ENCODE measurements at places on chromosomes 2 and 18. TPM values are rescaled to one million over a fixed set of nuclear protein-coding genes. Genes with fewer than 3 reads are reported as not detected.

GRCh38 chr18:79725486-79725885 is 45.9 kb downstream of the CTDP1 start:
- peaks cover 10% of the 10 kb centered on the region for H3K36me3 ChIP-seq
- H3K4me3 ChIP-seq, result no peak overlapping the region
- no peaks in the 10 kb centered on the region for H3K27me3 ChIP-seq
- H3K4me1 ChIP-seq, result no peaks in the 10 kb centered on the region

DNA sequence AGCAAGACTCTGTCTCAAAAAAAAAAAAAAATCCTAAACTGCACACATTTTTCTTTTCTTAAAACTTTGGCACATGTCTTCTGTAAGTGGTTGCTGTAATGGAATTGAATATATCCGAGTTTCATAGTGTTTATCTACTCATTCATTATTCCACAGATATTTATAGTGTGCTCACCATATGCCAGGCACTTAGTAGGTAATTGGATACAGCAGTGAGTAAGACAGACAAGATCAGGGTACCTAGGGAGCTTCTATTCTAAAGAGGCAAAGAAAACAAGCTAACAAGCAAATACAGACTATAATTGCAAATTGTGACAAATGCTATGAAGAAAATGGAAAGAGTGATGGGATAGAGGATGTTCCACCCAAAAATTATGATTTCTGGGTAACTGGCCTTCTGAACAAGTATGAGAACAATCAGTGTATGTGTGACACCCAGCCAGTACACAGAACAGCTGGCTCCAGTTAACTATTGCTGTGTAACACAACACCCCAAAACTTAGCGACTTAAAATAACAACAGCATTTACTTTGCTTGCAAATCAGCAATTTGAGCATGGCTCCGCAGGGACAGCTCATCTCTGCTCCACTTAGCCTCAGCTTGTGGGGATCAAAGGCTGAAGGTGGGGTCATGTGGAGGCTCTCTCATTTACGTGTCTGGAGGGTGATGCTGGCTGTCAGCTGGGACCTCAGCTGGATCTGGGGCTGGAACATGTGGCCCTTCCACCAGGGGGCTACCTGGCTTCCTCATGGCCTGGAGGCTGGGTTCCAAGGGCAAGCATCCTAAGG is 224.9 kb downstream of the INSIG2 start:
- no peak for DNase-seq
- no peak overlapping the region for H3K27ac ChIP-seq
- peaks cover 1% of the 10 kb centered on the region for H3K27me3 ChIP-seq
- H3K4me3 ChIP-seq, result no peak overlapping the region
- no peaks in the 10 kb centered on the region for H3K4me1 ChIP-seq

GRCh38 chr2:196041786-196042185 is 26.9 kb downstream of the DNAH7 start:
- H3K27me3 ChIP-seq, result no peaks in the 10 kb centered on the region
- no peak overlapping the region for H3K27ac ChIP-seq
- H3K36me3 ChIP-seq, result no peaks in the 10 kb centered on the region
- no peak for DNase-seq
- H3K4me3 ChIP-seq, result no peak overlapping the region
- H3K4me1 ChIP-seq, result no peaks in the 10 kb centered on the region

GRCh38 chr2:65724336-65724735 is 291.9 kb upstream of the SPRED2 start:
- H3K27ac ChIP-seq, result no peak overlapping the region
- DNase-seq, result no peak
- no peak overlapping the region for H3K4me3 ChIP-seq
- no peaks in the 10 kb centered on the region for H3K4me1 ChIP-seq
- no peaks in the 10 kb centered on the region for H3K36me3 ChIP-seq
- no peaks in the 10 kb centered on the region for H3K27me3 ChIP-seq

DNA sequence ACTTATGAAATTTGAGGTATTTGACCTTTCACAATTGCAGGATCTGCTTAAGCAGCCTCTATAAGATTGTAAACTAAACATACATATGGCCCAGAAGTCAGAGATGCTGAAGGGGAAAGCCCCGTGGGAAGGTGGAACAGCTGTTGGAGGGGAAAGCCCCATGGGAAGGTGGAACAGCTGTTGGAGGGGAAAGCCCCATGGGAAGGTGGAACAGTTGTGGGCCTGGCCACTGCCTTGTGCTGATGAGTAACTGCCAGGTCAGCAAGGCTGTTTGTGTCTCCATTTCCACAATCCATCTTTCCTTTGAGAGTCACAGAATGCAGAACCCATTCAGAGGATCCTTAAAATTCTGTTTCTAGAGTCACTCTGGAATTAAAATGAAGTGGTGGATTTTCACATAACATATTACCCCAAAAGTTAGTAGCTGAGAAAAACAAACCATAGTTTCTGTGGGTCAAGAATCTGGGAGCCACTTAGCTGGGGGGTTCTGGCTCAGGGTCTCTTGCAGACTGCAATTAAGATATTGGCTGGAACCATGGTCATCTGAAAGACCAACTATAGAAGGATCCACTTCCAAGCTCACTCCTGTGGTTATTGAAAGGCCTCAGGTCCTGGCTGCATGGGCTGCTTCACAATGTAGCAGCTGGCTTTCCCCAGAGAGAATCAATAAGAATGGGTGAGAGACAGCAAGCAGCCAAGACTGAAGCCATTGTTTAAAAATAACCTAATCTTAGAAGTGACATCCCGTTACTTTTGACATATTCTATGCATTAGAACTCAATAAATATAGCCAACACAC is 86.6 kb upstream of the CAVIN2 start:
- H3K4me1 ChIP-seq, result no peaks in the 10 kb centered on the region
- H3K27ac ChIP-seq, result no peak overlapping the region
- no peaks in the 10 kb centered on the region for H3K36me3 ChIP-seq
- no peak overlapping the region for H3K4me3 ChIP-seq

GRCh38 chr18:40046596-40046995 is 1908.4 kb upstream of the PIK3C3 start:
- no peak for DNase-seq
- no peaks in the 10 kb centered on the region for H3K36me3 ChIP-seq
- no peak overlapping the region for H3K27ac ChIP-seq
- H3K4me1 ChIP-seq, result no peaks in the 10 kb centered on the region
- no peaks in the 10 kb centered on the region for H3K27me3 ChIP-seq

DNA sequence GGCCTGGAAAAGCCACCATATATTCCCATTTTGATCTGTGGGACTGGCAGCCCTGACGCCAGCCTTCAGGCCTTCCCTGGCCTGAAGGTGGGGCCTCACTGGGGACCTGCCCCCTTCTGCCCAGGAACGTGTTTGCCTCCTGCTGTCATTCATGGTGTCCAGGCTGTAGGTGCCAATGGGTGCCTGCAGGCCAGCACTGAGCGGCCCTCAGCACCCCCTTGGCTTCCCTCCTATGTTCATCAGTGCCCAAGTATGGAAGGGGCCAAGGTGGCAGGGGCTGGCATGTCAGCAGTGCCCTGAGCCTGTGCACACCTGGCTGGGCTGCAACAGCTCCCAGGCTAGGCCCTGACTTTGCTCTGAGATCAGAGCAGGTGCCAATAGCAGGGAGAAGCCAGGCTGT is 800.3 kb upstream of the RAB6C start:
- H3K4me3 ChIP-seq, result no peak overlapping the region
- H3K36me3 ChIP-seq, result no peaks in the 10 kb centered on the region
- DNase-seq, result no peak
- H3K27ac ChIP-seq, result no peak overlapping the region

GRCh38 chr2:15814946-15815345 is 125.4 kb upstream of the MYCN start:
- DNase-seq, result no peak
- H3K27me3 ChIP-seq, result no peaks in the 10 kb centered on the region
- no peaks in the 10 kb centered on the region for H3K36me3 ChIP-seq
- no peak overlapping the region for H3K27ac ChIP-seq

DNA sequence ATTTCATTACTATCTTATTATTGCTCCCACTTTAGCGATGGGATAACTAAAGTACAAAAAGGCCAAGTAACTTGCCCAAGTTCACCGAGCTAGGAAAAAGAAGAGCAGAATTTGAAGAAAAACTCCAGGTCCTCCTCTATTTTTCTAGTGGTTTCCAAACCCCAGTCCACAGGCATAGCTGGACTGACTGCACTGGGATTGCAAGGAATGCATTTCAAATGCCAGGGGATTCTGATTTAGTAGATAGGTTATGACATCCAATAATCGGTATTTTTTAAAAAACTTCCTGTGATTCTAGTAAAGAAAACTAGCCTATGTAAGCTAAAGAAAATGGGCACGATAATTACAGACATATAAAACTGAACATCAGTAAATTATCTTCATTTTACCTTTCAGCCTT is 62.7 kb upstream of the GALNT5 start:
- no peaks in the 10 kb centered on the region for H3K36me3 ChIP-seq
- no peak overlapping the region for H3K4me3 ChIP-seq
- no peak overlapping the region for H3K27ac ChIP-seq
- DNase-seq, result no peak
- H3K4me1 ChIP-seq, result no peaks in the 10 kb centered on the region

- H3K4me3 ChIP-seq, result no peak overlapping the region
- no peaks in the 10 kb centered on the region for H3K36me3 ChIP-seq
- H3K4me1 ChIP-seq, result no peaks in the 10 kb centered on the region
- no peak overlapping the region for H3K27ac ChIP-seq
Measured at GRCh38 chr2:181140928-181141327, 160.5 kb downstream of the UBE2E3 start.

DNA sequence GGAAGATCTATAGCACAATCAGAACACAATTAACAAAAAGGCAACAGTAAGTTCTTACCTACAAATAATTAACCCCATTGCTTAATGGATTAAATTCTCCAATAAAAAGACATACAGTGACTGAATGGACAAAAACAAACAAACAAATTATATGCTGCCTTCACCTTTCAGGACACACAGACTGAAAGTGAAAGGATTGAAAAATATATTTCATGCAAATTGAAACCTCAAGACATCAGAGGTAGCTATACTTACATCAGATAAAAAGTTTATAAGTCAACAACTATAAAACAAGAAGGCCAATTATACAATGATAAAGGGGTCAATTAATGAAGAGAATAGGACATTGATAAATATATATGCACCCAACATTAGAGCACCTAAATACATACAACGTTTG is 741.2 kb upstream of the FAM98A start:
- no peak overlapping the region for H3K4me3 ChIP-seq
- no peaks in the 10 kb centered on the region for H3K36me3 ChIP-seq
- H3K27me3 ChIP-seq, result no peaks in the 10 kb centered on the region
- no peak for DNase-seq
- no peaks in the 10 kb centered on the region for H3K4me1 ChIP-seq
- no peak overlapping the region for H3K27ac ChIP-seq

- peak within 1 kb of the TSS; percentile 76 for H3K4me3 ChIP-seq
- H3K36me3 ChIP-seq, result no peaks in the 10 kb centered on the region
- peak within 1 kb of the TSS; percentile 82 for H3K27ac ChIP-seq
- no peaks in the 10 kb centered on the region for H3K27me3 ChIP-seq
- no peaks in the 10 kb centered on the region for H3K4me1 ChIP-seq
- peak; percentile 91 for DNase-seq
Measured at GRCh38 chr2:85888684-85889626, at the start of gene ST3GAL5. Gene ST3GAL5 (minus strand): TSS chr2:85888990. CDS start chr2:85888905, 85 bp downstream.

DNA sequence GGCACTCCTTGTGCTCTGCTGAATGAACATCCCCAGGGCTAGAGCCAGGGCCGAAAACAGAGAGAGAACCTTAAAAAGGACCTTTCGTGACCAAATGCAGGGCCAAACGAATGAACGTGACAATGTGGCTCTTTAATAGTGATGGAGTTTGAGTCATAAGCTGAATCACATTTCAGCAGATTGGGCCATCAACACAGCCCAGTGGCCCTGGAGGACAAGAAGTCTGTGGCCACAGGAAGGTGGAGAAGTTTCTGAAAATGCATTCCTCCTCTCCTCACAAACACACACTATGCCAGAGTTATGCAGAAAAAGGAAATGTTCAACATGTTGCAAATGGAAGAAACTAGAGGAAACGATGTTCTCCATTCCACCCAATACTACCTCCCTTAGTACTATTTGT is 415.8 kb downstream of the HRH4 start:
- H3K36me3 ChIP-seq, result no peaks in the 10 kb centered on the region
- no peaks in the 10 kb centered on the region for H3K4me1 ChIP-seq
- no peaks in the 10 kb centered on the region for H3K27me3 ChIP-seq
- H3K27ac ChIP-seq, result no peak overlapping the region
- no peak overlapping the region for H3K4me3 ChIP-seq

- peak overlapping the region; percentile 98 for H3K27ac ChIP-seq
- no peak for DNase-seq
- no peaks in the 10 kb centered on the region for H3K27me3 ChIP-seq
- peak overlapping the region; percentile 90 for H3K4me3 ChIP-seq
- H3K4me1 ChIP-seq, result peaks cover 7% of the 10 kb centered on the region
Measured at GRCh38 chr18:3262234-3263131, 550 bp downstream of the MYL12B start.

GRCh38 chr18:70662588-70662987 is 373.7 kb downstream of the SOCS6 start:
- no peaks in the 10 kb centered on the region for H3K4me1 ChIP-seq
- H3K27ac ChIP-seq, result no peak overlapping the region
- DNase-seq, result no peak
- H3K27me3 ChIP-seq, result no peaks in the 10 kb centered on the region
- no peak overlapping the region for H3K4me3 ChIP-seq
- H3K36me3 ChIP-seq, result no peaks in the 10 kb centered on the region

GRCh38 chr2:12498704-12499103 is 218.0 kb upstream of the TRIB2 start:
- no peaks in the 10 kb centered on the region for H3K27me3 ChIP-seq
- DNase-seq, result no peak

- H3K36me3 ChIP-seq, result no peaks in the 10 kb centered on the region
- no peak for DNase-seq
- H3K27me3 ChIP-seq, result no peaks in the 10 kb centered on the region
- H3K4me3 ChIP-seq, result peak within 1 kb of the TSS; percentile 60
- H3K4me1 ChIP-seq, result peaks cover 5% of the 10 kb centered on the region
Measured at GRCh38 chr2:42792583-42793333, at the start of gene HAAO. Gene HAAO (minus strand): TSS chr2:42792583. CDS start chr2:42792536, 47 bp downstream.

GRCh38 chr2:24917086-24917485 is 3.0 kb downstream of the ADCY3 start:
- H3K36me3 ChIP-seq, result no peaks in the 10 kb centered on the region
- H3K27me3 ChIP-seq, result no peaks in the 10 kb centered on the region
- no peak overlapping the region for H3K4me3 ChIP-seq
- no peaks in the 10 kb centered on the region for H3K4me1 ChIP-seq
- H3K27ac ChIP-seq, result no peak overlapping the region

The PCARE gene
- not detected for total RNA-seq

The PROC gene
- not detected for total RNA-seq

The SPP2 gene
- not detected for total RNA-seq

The NEB gene
- total RNA-seq, result 7.3 TPM

The SH3RF3 gene
- 1.4 TPM for total RNA-seq

The NT5C1B gene
- 4.8 TPM for total RNA-seq

The HSBP1L1 gene
- total RNA-seq, result 66.9 TPM

The IL1RL1 gene
- 1.3 TPM for total RNA-seq

The BIN1 gene
- 70.1 TPM for total RNA-seq

The STEAP3 gene
- 15.3 TPM for total RNA-seq
